ENCODE measurements at places on chromosomes 7 and 10.

- no peak for DNase-seq
These were observed 76.1 kb upstream of the DUSP5 start for GRCh38 chr10:110421512-110422138.

DNA sequence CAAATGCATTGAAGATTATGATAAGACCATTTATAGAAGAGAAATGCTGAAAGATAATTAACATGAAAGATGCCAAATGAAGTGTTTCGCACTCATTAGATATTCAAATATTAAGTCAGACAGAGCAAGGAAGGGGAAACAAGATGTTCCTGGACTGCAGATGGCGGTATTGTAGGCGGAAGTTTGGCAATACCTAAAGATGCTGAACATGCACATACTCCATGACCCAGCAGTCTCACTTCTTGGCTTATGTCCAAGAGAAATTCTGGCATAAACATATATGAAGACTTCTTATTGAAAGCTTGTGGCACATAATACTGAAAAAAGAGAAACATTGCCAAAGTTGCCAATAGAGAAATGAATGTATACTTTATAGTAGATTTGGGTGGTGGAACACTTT lies 325.4 kb upstream of the SEMA3C start:
- DNase-seq = no peak

GRCh38 chr7:104843198-104843597 lies 170.8 kb upstream of the KMT2E start:
- DNase-seq = no peak

DNA sequence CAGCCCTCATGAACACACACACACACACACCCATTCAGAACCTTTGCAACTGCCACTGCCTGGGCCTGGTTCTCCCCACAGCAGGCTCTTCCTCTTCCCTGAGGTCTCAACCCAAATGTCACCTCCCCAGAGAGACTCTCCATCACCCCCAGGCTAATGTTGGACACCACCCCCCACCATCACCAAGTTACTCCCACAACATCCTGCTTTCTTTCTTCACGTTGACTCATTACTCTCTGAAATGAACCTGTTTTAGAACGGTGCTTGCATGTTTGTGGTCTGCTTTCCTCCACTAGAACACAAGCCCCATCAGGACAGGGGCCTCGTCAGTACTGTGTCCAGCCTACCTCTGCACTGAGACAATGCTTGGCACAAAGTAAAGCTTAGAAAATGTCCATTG lies 16.0 kb downstream of the AFAP1L2 start:
- DNase-seq = no peak

- DNase-seq = no peak
These were observed 9.0 kb downstream of the MTURN start for GRCh38 chr7:30143748-30144251.

GRCh38 chr7:37526623-37527022 lies 78.0 kb upstream of the ELMO1 start:
- no peak for DNase-seq

- no peak for DNase-seq
These were observed 252.9 kb downstream of the WDR37 start for GRCh38 chr10:1308962-1309616.

- no peak for DNase-seq
These were observed 82.0 kb upstream of the GRB10 start for GRCh38 chr7:50864694-50865093.

DNA sequence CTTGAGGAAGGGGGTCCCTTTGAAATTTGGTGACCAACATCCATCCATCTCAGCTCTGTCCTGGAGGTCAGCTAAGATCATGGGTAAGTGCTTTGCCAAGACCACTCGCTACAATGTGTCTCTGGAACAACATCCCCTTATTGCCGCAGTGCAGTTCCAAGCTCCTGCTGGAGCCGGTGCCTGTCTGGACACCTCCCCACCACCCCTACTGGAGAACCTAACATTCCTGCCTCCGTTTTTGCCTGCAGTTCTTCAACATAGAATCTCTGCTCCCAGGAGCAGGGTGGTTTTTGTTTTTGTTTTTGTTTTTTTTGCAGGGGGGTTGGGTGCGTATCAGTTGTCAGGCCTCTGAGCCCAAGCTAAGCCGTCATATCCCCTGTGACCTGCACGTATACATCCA lies 51.2 kb upstream of the FXYD4 start:
- DNase-seq = no peak

GRCh38 chr7:147775516-147776284 lies 814.9 kb upstream of the C7orf33 start:
- DNase-seq = no peak

- DNase-seq = no peak
These were observed 160.3 kb upstream of the KLF14 start for GRCh38 chr7:130894146-130894908.

DNA sequence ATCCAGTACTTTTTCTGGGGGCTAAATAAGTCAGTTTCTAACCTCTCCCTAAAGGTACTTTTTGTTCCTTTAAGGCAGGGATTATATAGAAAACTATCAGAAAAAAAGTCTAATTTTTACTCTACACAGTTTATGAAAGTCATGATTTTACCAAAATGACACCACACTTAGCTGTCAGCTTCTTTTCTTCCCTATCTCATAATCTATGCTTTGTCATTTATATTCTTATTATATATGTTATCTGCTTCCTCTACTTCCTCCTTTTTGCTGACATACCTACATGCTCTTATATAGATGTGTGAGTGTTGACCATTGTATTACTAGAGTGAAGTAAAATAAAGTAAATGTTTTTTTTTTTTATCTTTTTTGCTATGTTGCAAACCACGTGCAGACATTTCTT lies 203.9 kb upstream of the CHRM2 start:
- DNase-seq = no peak

DNA sequence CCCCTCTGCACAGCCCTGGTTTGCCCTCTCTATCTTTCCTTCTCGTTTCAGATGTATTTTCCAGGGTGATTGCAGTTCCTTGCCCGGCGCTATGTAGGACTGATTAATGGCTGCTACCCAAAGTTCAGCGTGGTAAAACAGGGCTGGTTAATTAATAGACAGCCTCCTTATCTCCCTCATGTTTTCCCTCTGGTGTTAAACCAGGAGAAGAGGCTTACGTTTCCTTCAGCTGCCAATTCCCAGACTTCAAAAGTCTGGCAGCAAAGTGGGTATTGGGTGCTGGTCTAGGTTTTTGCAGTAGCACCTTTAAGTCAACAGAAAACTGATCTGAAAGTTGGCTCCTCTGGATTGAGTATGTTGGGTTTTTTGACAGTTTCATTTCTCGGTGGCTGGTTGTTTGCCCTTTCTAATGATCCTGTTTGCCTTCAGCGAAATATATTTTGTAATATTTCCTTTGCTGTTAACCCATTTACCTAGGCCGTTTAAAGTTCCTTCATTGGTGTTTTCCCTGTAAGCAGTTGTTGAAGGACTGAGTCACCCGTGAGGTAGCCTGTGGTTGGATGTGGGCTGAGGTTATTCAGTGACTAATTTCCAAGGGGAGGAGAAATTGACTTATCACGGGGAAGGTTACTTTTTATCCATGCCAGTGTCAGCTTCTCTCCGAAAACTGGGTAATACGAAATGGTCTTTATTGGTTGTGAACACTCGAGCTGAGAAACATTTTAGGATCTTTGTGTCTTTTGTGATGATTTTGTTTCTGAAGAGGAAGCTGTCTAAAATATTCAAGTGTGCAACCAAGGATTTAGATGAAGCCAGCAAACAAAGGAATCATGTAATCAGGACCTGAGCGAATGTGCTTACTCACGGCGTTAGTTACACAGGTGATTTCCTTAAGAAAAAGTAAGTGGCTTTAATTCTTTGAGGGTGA lies 257.2 kb downstream of the KIAA1217 start:
- DNase-seq = peak; percentile 38

DNA sequence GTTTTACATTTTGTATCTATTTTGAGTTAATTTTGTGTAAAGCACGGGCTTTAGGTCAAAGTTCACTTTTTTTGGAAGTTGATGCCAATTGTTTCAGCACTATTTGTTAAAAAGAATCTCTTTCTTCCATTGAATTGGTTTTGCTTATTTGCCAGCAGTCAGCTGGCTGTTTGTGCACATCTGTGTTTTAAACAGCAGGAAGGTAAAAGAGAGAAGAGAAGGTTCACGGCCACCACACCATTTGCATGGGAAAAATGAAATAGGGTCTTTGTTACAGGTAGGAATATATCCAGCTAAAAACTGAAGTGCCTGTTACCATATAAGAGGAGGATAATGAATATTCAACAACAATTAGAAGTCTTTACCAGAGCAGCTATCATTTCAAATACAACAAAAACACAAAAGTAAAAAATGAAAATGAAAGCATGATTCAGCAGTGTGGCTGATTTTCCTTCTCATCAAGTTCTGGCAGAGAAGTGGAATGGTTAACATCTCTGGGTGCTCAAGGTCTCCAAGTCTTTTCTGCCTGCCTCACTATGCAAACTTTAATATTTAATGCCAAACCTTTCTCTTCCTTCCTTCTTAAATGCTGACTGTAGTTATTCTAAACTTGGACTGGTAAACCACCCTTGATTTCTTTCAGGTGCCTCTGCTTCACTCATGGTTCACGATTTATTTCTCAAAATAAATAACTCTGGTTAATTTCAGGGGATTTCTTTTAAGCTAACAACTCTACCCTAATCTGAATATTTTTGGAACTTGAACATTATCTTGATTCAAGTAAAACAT lies 841.5 kb downstream of the GRM8 start:
- no peak for DNase-seq

DNA sequence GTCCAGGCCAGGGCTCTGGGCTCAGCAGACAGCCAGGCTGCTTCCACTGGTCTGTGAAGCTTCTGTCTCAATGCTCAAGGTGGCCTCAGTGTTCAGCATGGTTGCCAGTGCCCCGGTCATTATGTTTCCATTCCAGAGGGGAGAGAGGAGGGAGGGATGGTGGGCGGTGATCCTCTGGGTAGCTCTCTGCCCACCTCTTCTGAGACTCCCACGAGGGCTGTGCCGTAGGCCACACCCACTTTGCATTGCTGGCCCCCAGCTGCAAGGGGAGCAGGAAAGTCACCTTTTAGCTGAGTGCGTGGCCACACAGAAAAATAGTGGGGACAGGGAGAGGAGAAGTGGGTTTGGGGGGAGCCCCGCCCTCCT lies 42.5 kb downstream of the FOXK1 start:
- DNase-seq = no peak

DNA sequence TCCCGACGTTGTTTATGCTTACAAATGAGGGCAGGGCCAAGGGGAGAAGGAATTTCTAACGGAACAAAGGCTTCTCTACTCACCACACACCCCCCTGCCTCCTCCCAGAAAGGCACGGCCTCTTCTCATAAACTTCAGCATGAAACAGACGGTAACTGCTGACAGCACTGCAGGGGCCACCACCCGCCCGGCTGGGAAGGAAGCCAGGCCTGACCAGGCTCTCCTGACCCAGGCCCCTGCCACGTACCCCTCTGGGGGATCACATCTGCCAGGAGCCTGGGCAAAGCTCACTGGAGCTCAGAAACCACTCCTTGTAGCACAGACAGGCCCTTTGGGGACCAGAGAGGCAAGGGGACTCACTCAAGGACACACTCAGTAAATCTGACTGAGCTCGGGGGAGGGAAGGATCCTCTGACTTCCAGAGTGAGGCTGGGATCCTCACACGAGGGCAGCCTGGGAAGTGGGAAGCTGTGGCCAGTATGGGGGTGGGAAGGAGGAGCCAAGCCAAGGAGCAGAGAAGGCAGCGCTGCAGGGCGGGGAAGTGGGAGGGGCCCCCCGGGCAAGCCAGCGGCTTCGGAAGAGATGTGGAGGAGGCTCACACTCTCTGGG lies 46.1 kb downstream of the ZCCHC24 start:
- DNase-seq = no peak

GRCh38 chr10:74753442-74754211 lies 72.8 kb upstream of the KAT6B start:
- no peak for DNase-seq

DNA sequence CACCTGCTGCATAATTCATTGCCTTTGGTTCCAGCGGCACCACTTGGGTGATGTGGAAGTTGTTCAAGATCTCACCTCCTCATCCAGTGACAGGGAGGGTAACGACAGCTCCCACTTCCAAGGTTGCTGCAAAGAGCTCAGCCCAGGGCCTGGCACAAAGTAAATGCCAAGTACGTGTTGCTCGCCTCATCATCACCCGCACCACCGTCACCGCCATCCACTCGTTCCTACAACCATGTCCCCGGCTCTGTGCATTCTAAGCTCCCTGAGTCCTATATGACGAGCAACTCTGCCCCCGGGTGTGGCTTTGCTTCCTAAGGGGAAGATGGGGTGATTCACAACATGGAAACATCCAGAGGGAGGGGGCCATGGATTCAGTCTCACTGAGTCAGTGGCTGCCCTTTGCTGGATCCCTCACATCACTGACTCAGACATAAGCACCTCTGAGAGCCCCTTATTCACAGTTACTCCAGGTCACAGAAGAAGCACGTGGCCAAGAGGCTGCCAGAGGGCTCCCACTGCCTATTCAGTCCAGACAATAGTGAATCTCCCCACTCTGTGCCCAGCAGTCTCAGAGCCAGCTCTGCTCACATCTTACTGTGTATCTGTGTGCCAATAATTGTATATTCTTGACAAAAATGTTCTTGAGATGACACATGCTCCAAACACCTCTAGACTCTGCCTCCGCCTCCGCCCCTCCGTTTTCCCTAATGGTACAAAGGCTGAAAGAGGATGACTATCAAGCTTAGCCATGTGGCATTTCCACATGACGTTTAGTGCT lies 159.1 kb downstream of the GFRA1 start:
- no peak for DNase-seq

DNA sequence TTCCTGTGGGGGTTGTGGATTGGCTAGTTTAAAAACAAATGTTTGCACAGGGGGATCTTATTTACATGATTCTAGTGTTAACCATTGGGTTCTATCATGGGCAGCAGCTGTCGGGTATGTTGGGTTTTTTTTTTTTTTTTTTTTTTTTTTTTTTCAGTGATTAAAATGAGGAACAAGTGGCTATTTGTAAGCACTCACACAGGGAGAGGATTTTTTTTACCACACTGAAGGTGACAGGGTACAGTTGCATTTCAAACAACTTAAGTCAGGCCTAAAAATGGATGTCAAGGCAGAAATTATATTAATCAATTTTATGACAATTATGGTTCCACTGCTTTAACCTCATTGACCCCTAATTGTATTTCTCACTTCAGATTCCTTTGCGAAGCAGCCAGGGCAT lies 92.8 kb downstream of the CD36 start:
- no peak for DNase-seq

DNA sequence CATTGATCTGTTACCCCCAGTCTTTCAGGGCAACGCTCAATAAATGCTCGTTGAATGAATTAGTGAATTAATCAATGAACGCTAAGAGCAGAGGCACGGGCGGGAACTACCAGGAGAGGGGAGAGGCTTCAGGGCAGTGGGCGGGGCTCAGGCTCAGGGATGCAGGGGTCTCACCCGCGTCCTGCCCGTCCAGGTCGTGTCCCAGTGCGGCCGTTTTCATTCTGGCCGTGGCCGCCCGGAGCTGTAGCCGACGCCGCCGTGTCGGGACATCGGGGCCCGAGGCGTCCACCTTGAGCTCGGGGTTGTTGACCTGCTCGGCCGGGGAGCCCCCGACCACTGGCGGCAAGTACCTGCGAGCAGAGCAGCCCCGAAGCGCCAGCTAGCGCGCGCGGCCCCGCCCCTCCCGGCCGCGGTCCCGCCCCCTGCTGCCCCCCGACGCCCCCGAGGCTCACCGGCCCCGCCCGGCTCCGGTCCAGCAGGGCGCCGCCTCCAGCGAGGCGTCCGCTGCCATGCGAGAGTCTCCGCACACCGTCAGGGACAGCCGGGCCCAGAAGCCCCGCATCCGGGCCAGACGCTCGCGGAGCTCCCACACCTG lies 2.8 kb upstream of the GAL3ST4 start:
- no peak for DNase-seq

- DNase-seq = no peak
These were observed 51.1 kb downstream of the GNA12 start for GRCh38 chr7:2792856-2793487.
